ENCODE measurements at places on chromosomes 1 and 21.

DNA sequence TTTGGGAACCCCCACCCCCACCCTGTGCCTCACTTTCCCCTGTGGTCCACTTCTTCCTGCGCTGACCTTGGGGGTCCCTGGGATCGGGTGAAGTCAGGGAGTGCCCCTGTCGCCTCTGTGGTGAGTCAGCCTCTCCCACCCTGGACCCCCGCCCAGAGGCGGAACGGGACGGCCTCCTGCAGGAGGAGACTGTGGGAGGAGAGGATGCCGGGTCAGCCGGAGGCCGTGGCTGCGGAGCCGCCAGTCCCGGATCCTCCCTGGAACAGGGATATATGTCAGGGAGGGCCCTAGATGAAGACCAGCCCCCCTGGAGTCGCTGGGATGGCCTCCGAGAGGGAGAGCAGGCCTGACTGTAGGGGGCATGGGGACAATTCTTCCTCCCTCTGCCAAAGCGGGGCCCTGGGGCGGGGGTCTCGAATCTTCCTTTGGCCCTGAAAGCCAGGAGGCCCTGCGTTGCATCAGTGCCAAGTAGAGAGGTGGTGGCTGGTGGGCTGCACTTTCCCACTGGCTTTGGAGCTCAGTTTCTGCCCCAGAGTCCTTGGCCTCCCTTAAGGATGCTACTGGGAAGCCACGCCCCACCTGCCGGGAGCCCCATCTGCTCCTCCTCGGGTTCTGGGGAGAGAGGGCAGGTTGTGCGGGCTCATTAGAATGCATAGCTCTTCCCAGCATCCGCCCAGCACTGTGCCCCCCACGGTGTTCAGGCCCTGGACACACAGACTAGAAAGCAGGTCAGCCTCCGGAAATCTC, 930 bp downstream of the ARHGEF10L start:
- no peak for DNase-seq

- no peak for DNase-seq
These were observed 21.3 kb upstream of the KCNE2 start for GRCh38 chr21:34342476-34342875.

GRCh38 chr1:155182052-155182550, 8.5 kb downstream of the TRIM46 start:
- no peak for DNase-seq

- DNase-seq: no peak
These were observed 40.7 kb upstream of the GPR37L1 start for GRCh38 chr1:202081992-202082391.

DNA sequence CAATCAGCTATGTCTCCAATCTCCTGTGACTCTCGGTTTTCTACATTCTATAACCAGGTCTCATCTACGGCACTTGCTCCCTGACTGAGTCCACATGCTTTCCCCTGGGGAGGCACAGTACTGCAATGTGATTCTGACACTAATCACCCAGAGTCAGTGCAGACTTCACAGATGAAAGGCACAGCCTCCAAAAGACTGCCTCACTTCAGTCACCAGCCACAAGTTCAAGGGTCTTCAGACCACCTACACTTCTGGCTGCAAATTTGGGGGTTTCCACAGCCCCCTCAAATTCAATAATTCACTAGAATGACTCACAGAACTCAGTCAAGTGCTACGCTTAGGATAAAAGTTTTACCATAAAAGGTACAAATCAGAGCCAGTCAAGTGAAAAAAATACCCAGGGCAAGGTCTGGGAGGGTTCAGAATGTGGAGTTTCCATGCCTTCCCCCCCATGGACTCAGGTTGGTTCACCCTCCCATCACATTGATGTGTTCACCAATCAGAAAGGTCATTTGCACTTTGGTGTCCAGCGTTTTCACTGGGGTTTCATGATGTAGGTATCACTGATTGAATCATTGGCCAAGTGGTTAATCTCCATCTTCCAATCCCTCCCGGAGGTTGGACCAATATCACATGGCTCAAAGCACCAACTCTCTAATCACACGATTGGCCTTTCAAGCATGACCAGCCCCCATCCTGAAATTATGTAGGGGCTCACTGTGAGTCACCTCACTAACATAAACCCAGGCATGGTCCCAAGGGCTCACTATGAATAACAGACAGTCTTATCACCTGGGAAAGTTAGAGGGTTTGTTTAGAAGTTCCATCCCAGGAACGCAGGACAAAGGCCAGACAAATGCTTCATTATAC, 182.9 kb upstream of the CAMK1G start:
- no peak for DNase-seq

- no peak for DNase-seq
These were observed 53.2 kb downstream of the SAMSN1 start for GRCh38 chr21:14492931-14493330.

- no peak for DNase-seq
These were observed 1.0 kb upstream of the JAK1 start for GRCh38 chr1:64967381-64967780.

GRCh38 chr1:65558215-65558614, 137.7 kb downstream of the LEPR start:
- no peak for DNase-seq

DNA sequence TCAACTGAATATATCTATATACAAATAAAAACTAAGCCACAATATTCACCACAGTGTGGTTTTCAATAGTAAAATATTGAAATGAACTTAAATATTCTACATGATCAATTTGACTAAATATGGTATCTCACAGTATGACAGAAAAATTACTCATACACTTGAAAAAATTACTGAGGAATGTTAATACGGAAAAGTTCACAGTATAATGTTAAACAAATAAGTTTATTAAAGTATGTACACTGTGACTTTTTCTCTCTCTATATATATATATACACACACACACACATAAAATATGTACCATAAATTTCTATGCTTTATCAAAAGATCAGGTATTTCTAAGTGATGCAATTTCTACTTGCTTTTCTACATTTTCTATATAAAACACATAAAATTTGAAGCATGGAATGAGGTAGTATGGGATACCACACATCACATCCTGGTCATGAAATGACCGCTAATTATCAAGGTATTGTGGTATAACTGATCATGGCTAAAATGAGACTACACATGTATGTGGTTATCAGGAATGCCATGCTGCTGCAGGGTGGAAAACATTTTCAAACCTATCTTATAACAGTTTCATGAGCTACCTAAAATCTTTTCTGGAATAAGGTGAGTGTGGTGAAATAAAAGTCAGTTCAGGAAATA, 102.3 kb downstream of the CDC42BPA start:
- DNase-seq: no peak
